ENCODE measurements at places on chromosomes 3 and 15. TPM values are rescaled to one million over a fixed set of nuclear protein-coding genes. Genes with fewer than 3 reads are reported as not detected.

The RARB gene
- total RNA-seq: 15.6 TPM

DNA sequence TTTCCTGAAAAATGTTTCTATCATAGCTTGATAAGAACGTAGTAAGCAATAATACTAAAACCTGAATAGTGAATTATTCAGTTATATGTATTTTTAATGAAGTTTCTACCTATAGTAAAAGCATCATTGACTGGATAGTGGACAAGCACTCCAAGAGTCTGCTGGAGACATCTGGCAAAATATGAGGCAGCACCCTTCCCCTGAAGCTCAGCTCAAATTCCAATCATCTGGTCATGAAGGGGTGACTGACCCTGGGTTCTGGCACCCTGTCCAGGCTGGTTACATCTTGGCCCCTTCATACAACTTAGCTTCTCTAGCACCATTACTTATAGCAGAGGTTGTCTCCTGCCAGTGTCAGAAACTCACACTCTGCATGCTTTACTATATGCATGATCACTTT, 455.4 kb downstream of the RAP2B start:
- DNase-seq: no peak

- no peak for DNase-seq
These were observed 35.8 kb downstream of the ABI3BP start for GRCh38 chr3:100957261-100957986.

- DNase-seq: no peak
These were observed 33.7 kb downstream of the ADCY5 start for GRCh38 chr3:123414973-123415775.

GRCh38 chr15:43111354-43111753, 5.5 kb upstream of the UBR1 start:
- no peak for DNase-seq

GRCh38 chr15:39468828-39469227, 112.1 kb upstream of the THBS1 start:
- DNase-seq: no peak

GRCh38 chr15:65337436-65338070, 33.1 kb downstream of the RNU5B-1 start:
- DNase-seq: no peak

All from left ventricle myocardium inferior (tissue), 1 donor.